ENCODE measurements at places on chromosomes 5 and 9. TPM values are rescaled to one million over a fixed set of nuclear protein-coding genes. Genes with fewer than 3 reads are reported as not detected.

The CATSPER3 gene
- polyA plus RNA-seq: 1.3 TPM

The FAM78A gene
- polyA plus RNA-seq: 2.5 TPM

- DNase-seq: no peak
Measured at GRCh38 chr9:121085661-121086060, 10.9 kb downstream of the CNTRL start.

- DNase-seq: no peak
Measured at GRCh38 chr5:57683036-57683630, 200.5 kb upstream of the ACTBL2 start.

- DNase-seq: no peak
Measured at GRCh38 chr5:137794863-137795262, 40.7 kb upstream of the HNRNPA0 start.

DNA sequence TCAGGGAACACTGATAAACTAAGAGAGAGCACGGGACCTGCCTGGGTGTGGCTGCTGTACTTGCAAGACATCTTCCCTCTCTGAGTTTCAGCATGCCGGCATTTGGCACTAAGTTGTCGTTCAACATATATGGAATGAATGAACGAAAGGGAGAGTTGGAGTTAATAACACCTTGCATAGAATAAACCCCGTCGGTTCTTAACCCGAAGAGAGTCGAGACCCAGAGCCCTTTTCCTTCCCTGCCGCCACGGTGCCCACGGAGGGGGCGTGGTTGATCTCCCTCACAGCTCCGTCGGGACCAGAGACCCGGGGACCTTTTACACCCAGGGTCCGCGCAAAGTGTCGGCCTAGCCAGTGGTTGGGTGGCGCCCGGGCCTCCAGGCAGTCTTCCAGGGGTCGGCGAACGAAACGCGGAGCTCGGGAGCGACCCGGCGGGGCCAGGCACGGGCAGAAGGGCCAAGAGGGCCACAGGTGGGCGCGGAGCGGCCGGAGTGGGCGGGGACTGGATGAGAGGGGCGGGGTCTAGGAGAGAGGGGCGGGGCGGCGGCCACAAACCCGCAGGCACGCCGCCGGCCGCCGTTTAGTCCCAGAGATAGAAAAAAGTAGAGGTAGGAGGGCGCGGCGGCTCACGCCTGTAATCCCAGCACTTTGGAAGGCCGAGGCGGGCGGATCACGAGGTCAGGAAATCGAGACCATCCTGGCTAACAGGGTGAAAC, 735 bp upstream of the RPL26L1 start:
- no peak for DNase-seq

GRCh38 chr9:19660019-19660418, 128.8 kb downstream of the SLC24A2 start:
- no peak for DNase-seq

- no peak for DNase-seq
Measured at GRCh38 chr9:108600896-108601295, 254.9 kb downstream of the ACTL7B start.

GRCh38 chr9:114275246-114276004, 47.5 kb upstream of the ORM1 start:
- DNase-seq: no peak

DNA sequence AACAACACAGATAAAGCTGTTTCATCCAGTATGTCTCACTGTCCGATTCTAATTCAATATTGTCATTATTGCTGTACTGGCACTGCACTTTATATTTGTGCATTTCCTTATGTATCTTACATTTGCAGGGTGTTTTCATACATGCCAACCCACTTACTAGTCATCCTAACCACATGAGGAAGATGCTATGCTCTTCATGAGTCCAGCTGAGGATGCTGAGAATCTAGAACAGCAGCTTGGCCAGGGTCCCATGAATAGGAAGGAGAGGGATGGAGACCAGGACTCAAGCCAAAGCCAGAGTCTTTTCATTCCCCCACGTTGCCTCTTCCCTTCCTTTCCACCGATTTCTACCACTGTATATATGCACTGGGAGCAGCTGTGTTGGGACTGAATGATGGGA, 292.8 kb upstream of the KLF4 start:
- no peak for DNase-seq

- DNase-seq: no peak
Measured at GRCh38 chr9:136847826-136848392, 1.3 kb upstream of the PHPT1 start.
